NAMALWA (cell line): ENCODE measurements at places on chromosomes 16 and 17.
A peak's percentile ranks its signal among the peaks of the same experiment; 100 is the strongest.

DNA sequence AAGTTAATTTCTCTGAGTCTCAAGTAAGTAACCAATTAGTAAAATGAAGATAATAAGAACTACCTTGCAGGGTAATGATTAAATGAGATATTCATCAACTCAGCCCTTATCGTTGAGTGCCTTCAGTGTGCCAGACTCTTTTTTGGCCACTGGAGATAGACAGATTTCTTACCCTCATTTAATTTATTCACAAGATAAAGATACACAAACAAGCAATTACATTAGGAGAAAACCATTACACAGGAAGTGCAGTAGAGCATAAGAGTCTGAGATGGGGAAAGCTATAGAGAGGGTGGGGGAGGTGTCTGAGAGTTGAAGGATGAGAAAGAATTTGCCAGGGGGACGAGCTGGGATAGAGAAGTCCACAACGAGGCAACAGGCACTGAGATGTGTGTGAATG lies 72.5 kb upstream of the BCAR1 start:
- no peak for DNase-seq

DNA sequence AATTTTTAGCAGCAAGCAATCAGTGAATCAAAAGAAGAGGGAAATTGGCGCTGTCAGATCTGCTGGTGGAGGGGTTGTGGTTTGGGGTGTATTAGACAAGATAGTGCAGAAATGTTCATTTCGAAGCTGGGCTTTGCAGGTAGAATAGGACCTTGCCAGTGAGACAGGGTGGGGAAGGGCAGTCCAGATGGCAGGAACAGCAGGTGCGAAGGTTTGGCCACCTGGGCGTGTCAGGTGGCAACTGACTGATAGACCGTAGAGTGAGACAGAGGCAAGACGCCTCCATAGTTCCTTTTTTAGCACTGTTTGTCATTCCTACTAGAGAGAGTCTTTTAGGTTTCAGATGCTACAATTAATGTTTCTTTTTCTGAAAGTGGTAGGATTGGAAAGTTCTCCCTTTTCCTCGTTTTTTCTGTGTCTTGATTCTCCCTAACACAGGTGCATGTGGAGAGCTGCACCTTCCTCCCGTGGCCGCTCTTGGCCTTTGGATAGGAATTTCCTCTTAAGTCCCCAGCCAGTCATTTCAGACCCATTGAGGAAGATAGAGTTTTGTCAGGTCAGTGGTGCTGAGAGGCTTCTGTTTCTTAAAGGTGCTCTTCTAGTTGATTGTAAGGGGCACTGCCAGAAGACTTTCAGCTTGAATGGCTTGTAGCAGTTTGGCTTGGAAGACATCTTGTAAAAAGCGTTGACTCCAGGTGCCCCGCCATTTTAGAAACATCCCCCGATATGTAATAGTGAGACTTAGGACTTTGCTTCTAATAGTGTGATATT lies 315.6 kb downstream of the SNX29 start:
- peak; percentile 88 for DNase-seq

- no peak for DNase-seq
Observed at GRCh38 chr16:80191928-80192327, 348.9 kb upstream of the DYNLRB2 start.

DNA sequence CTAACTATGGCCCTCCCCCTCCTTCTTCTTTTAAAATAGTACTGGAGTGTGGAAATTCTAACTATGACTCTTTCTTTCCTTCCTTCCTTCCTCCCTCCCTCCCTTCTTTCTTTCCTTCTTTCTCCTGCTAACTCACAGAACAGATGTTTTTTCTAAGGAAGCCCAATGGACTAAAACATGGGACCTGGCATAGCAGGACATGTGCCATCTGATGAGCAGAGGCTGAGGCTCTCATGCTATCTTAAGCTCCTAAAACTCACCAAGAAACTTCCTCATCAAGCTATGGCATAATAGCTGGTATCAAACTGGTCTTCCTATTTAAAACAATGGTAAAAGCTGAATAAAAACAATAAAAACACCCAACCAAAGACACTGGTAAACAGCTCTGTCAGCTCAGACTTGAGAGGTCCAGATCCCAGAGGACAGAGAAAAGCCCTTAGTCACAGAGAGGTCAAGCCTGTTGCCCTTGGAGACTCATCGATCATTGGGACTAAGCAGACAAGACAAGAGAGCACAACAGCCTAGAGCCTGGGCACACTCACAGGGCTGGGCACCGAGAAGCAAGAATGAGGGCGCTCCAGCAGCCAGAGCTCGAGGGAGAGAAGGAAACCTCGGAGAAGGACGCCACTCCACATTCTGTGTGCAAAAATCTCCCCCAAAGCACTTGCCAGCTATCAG lies 27.6 kb downstream of the SLC38A10 start:
- DNase-seq: no peak

DNA sequence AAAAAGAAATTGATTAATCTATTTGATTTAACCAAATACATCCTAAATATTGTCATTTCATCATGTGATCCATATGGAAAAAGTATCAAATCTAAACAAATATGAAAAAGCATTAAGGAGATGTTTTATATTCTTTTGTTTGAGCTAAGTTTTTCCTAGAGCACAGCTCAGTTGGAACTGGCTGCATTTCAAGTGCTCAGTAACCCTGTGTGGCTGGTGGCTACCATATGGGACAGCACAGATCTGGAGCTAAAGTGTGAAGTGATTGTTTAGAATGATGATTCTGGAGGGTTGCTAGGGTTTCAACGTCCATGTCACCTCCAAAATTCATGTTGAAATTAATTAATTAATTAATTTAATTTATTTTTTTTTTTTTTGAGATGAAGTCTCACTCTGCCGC lies 137.5 kb downstream of the XYLT1 start:
- DNase-seq: no peak

DNA sequence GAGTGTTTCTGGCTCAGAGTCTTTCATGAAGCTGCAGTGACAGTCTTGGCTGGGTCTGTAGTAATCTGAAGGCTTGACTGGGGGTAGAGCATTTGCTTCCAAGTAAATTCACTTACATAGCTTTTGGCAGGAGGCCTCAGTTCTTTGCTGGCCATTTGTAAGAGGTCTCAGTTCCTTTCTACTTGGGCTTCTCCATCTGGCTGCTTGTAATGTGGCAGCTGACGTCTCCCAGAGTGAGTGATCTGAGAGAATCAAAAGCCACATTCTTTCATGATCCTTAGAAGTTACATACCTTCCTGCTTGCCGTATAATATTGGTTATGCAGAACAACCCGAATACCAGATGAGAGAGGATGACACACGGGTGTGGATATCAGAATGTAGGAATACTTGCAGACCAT lies 39.8 kb downstream of the NF1 start:
- no peak for DNase-seq

DNA sequence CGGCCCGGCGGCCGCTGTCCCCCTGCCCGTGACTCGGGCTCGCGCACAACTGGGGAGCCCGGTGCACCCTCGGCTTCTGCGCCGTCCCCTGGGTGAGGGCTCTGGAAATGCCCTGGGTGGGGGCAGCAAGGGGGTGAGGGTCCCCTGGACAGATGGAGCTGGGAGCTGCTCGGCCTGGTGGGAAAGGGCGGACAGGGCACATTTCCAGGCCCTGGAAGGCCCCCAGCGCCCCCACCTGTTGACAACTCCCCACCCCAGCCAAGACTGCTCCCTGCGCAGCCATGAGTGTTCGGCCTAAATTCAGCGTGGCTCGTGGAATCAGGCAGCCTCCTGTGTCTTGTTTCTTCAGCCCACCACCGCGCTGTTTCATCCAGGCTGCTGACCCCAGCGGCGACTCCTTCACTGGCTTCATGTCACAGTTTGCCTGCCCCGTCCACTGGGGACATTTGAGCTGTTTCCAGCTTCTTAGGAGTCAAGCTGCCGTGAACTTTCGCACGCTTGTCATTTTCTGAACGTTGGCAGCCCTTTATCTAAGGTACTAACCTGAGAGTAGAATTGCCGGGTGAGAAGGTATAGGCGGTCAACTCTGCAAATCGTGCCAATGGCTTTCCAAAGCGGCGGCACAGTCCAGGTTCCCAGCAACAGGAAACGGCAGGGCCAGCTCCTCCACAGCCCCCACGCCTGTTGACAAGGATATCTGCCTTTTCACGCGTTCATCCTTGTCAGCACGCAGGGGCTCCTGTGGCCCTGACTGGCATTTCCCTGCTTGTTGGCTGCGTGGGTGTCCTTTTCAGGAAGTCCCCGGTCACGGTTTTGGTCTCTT lies 895 bp downstream of the UTS2R start:
- no peak for DNase-seq

- DNase-seq: no peak
Observed at GRCh38 chr17:80512233-80512632, 32.4 kb upstream of the RPTOR start.

DNA sequence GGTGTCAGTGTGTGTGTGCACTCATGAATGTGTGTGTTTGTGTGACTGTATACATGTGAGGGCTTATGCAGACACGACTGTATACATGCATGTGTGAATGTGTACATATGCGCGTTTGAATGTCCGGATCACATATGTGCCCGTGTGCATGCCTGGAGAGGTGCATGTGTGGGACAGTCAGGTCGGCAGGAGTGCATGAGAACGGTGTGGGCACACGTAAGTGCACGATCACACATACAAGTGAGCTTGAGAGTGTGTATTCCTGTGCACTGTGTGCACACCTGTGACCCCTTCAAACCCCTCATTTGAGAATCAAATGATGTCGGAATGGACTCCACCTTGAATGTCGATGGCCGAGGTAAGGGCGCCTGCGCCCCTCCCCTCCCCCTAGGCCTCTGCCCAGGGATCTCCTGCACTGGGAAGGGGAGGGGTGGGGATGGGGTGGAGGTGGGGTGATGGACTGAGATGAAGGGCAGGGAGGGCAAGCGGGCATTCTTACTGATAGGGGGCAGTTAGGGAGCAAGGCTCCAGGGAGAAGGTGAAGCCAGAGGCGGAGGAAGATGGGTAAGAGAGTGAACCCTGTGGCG lies 601 bp upstream of the NGFR start:
- no peak for DNase-seq

- peak; percentile 95 for DNase-seq
Observed at GRCh38 chr17:31487648-31488263, 96.3 kb downstream of the RAB11FIP4 start.

- DNase-seq: no peak
Observed at GRCh38 chr16:7820816-7821215, 488.2 kb downstream of the RBFOX1 start.

- DNase-seq: no peak
Observed at GRCh38 chr17:77962348-77962747, 3.8 kb downstream of the TNRC6C start.

- peak; percentile 44 for DNase-seq
Observed at GRCh38 chr17:22507823-22508222, 815.5 kb downstream of the KCNJ18 start.

DNA sequence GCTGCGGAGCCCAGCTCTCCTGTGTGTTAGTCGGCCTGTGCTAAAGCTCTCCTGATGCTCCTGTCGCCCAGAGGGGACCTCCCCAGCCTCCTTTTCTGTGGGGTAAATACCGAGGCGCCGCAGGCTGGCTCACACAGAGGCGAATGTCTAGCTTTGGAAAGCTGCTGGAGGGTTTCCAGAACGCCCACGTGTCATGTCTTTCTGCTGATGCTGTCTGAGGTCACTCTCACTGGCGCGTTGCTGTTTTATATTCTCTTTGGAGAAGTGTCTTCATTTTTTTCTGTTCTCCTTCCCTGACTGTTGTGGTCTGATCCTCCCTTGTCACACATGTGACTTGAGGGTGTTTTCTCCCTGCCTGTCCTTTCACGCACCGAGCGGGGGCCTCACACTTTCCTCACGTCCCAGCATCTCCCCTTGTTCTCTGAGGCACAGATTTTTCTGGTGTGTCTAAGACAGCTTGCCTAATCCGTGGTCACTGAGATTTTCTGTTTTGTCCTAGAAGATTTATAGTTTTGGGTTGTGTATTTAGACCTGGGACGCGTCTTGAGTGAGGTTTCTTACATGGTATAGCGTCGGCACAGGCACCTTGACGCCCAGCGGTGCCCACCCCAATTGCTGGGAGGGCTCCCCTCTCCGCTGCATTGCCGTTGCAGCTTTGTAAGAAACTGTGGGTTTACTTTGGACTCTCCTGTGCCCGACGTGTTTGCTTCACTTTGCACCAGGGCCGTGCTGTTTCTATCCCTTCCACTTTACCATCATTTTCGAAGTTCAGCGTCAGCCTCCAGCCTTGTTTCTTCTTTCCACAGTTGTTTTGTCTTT lies 92.1 kb upstream of the ZNF750 start:
- no peak for DNase-seq

DNA sequence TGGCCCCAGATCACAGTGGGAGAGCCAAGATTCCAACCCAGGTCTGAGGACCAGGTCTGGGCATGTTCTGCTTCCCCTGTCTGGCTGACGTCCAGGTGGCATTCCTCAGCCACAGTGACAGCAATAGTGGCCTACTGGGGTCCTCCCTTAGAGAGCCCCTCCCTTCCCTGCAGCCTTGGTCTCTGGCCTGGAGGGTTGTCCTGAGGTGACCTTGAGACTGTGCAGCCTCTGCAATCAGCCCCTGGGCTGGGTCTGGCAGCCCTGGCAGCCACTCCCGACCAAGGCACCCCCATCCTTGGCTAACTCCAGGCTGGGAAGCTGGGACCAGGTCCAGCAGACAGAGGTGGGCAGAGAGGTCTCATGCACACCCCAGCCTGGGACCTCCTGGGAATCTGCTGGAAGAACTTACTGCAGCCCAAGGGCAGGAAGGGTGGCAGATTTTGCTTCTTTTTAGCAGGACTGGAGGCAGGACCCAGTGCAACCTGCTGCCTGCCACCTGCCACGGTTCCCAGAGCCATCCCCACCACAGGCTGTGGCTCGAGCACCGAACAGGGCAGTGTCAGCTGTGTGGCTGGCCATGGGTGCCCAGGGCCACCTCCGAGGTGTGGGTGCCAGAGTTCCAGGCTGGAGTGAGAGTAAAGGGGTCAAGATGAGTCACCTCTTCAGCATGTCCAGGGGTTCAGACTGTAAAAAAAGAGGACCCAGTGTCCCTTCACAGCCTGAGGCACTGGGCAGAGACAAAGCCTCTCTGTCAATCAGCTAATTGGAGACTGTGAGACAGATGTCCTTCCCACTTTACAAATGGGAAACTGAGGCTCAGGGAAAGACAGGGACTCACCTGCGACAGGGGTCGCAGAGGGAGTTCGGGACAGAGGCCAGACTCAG lies 12.6 kb downstream of the GRB7 start:
- no peak for DNase-seq

GRCh38 chr17:4017377-4017776 lies 53.1 kb upstream of the ATP2A3 start:
- DNase-seq: no peak

GRCh38 chr17:59372138-59372751 lies 40.8 kb downstream of the YPEL2 start:
- DNase-seq: peak; percentile 56

GRCh38 chr17:17880577-17881196 lies 43.9 kb upstream of the SREBF1 start:
- DNase-seq: no peak

DNA sequence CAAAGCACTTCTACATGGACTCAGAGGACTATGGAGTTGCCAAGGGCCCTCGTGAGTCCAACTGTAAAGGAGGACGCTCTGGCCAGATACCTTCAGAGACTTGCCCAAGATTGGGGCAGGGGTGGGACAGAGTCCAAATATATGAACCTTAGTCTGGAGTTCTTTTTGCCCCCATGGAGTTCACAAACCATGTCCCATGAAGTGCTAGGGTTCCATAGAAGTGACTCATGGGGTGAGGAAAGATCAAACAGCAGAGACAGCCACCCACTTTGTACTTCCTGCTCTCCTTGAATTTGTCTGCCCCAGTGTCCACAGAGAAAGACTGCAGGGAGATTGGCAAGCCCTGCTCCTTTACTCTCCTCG lies 29.0 kb downstream of the SRL start:
- no peak for DNase-seq

GRCh38 chr17:57033296-57033695 lies 51.8 kb upstream of the AKAP1 start:
- no peak for DNase-seq

- no peak for DNase-seq
Observed at GRCh38 chr16:55747785-55748184, 85.1 kb downstream of the CES1 start.
